GM13977 (cell line): ENCODE measurements at places on chromosomes 2 and 18.

DNA sequence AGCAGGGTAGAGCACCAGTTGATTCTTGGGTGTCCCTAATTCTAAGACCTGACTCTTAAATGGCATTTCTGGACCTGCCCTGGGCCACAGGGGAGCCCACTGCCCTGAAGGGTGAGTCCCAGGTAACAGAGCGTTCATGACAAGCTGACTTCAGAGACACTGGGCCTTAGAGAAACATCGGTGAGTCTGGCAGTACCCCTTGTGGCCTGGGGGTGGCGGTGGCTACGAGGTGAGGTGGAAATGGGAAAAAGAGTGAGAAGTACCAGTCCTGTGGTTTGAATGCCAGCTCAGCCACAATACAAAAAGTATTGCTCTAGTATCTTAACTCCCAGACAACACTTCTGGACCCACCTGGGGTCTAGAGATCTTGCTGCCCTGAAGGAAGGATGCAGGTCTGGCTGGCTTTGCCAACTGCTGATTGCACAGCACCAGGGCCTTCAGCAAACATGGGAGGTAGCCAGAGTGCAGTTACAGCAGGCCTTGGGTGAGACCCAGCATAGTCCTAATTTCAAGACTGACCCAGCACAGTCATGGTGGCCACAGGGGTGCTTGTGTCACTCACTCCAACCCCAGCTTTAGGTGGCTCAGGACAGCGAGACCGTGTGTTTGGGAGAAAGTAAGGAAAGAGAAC, 44.5 kb downstream of the USP34 start:
- DNase-seq, result peak; percentile 54

DNA sequence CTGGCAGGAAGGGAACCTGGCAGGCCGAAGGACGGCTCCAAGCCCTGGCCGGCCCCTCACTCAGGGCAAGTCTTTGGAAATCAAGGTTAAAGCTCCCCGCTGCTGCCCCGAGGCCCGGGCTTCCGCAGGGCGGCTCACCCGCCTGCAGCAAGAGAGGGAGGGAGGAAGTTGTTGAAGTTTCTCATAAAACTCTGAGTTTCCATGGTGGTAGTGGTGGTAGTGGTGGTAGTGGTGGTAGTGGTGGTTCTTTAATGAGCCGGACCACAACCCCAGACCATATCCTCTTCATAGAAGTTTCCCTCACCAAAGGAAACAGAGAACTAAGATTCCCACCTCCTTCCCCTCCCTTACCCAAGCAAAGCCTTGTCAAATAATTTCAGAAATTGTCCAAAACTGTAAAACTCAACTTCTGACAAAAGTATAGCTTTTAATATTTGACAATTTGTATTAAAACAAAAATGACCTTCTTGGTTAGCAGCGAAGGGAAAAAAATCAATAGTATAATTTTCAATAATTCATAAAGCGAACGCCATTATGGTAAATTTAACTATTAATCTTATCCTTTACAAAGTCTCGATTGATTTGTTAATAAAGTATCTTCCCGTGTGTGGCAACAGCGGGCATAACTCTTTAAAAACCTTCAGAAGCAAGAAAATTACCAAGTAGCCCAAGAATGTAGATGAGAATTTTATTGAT, 1.5 kb upstream of the HOXD10 start:
- no peak for DNase-seq

GRCh38 chr2:16727256-16727655, 61.6 kb upstream of the CYRIA start:
- DNase-seq, result no peak

DNA sequence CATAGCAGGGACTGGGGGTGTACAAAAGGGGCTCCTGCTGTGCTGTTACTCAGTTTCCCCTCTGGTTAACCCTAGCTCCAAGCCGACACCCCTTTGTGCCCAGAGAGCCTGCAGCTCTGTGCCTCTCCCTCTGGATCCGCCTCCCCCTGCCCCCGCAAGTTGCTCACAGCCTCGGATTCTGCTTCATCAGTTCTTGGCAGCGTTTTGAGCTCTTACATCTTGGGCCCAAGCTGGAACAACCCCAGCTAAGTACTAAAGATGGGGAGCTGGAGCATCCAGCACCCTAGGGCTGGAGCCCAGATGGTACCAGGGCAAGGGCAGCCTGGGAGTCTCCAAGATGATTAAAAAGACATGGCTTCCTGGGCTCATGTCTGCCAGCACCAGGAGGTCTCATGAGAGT, 40.7 kb downstream of the POMC start:
- no peak for DNase-seq

DNA sequence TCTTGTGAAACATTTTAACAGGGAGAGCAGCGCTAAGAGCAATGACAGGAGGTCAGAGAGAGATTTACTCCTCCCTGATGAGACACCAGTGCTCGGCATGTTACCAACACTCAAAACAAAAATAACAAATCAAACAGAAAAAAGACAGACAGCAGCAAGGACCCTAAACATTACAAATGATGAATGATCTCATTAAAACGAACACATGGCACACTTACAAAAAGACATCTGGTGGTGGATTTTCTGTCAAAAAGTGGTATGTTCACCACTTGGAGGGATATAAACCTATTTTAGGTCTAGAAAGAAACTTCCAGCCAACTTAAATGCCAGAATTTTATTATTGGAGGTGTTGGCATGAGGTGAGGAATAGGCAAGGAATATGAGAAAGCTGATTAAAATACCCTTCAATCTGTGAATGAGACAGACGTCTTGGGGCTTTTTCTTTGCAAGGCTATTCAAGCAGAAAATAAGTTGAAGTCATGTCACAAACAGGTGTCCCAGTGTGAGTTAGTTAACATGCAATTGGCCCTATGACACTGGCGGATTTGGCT, 112.8 kb downstream of the PRELID3A start:
- DNase-seq, result peak; percentile 30

DNA sequence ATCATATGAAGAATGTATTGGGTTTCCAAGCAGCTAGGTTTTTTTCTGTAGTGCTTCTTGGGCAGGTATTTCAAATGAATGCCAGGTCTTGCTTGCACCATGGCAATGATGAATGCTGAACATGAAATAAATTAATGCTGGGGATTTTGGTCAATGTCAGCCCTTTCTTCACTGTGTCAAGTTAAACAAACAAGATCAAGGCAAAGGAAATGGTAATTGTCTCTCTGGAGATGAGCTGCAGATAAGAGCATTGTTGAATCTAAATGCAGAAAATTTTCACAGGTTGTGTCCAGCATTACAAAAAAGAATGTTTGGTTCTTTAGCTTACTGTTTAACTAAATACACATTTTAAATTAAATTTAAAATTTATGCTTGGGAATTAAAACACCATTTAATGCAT, 144.3 kb downstream of the GPD2 start:
- no peak for DNase-seq

DNA sequence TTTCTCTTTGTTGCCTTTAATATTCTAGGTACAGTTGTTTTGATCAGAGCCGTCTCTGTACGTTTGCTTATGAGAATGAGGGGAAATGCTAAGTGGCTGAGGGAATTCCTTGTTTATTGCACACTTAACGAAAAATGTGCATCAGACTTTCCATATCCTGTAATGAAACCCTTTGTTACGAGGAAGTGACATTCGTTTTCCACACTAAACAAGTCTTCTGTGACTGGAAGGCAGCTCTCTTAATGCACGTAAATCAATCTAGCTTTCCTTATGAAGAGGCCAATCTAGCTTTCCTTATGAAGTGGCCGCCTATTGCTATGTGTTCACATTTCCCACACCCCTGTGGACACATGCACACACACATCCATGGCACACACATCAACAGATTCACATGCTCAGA, 186.2 kb downstream of the SNTG2 start:
- DNase-seq, result no peak

- no peak for DNase-seq
These were observed 192.5 kb upstream of the FOSL2 start for GRCh38 chr2:28199995-28200679.

- no peak for DNase-seq
These were observed 33.1 kb downstream of the LRRFIP1 start for GRCh38 chr2:237660381-237660900.

DNA sequence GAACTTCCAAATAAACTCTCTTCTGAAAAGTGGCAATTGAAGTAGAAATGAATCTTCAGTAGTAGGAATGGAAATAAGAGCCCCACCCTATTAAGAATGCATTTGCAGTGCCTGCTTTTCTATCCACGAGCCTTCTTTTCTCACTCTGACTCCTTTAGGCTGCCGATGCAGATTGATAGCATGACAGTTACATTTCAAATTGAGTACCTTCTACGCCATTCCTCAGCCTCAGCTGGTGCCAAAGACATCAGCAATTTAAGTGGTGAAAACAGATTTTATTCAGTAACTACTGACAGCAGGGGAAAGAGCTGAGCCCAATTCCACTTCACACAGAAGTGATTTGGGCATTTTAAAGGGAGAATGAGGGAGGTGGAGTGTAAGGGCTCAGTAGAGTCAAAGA, 85.5 kb downstream of the PTH2R start:
- DNase-seq, result no peak

GRCh38 chr2:86274265-86274917, 63.0 kb downstream of the REEP1 start:
- DNase-seq, result peak; percentile 50

GRCh38 chr2:112343827-112344585, 68.6 kb downstream of the ZC3H6 start:
- peak; percentile 41 for DNase-seq

- no peak for DNase-seq
These were observed 7.0 kb downstream of the ZBTB14 start for GRCh38 chr18:5288517-5288935.

DNA sequence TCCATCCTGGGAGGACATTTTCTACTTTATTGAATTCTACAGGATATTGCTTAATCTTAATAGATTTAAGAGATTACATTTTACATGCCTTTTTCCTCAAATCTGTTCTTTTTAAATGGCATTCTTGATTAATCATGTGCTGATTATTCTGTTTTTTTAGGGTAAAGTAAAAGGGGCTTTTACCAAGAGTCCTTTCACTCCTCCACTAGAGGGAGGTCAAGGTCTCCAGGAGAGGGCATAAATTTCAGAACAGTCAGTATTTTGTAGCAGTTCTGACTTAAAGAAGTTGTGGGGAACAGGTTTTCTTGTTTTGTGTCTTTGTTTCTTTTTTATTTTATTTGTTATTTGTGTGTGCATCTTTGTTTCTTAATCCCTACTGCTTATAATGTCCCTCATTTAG, 25.4 kb downstream of the WDR75 start:
- DNase-seq, result no peak

- peak; percentile 77 for DNase-seq
These were observed 11.3 kb upstream of the KCNF1 start for GRCh38 chr2:10900216-10901109.

- no peak for DNase-seq
These were observed 4.9 kb upstream of the DRC1 start for GRCh38 chr2:26396734-26397298.

DNA sequence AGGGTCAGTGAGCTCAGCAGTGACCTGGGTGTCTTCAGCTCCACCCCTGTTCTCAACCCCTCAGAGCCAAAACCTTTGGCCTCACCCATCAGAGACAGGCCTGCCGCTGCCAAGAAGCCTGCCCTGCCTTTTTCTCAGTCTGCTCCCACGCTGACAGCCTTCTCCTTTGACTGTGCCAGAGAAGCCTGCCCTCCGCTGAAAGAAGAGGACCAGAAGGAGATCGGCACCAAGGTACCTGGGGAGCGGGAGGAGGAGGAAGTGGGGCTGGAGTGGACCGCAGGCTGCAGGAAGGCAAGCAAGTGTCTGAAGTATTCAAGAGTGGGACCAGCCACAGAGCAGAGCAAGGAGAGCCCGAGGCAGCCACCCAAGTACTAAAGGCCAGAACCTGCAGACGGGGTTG, 33.2 kb downstream of the TOGARAM2 start:
- no peak for DNase-seq

- no peak for DNase-seq
These were observed 154.7 kb downstream of the CHST9 start for GRCh38 chr18:27030421-27030820.

GRCh38 chr2:158893026-158893425, 75.4 kb upstream of the TANC1 start:
- no peak for DNase-seq

DNA sequence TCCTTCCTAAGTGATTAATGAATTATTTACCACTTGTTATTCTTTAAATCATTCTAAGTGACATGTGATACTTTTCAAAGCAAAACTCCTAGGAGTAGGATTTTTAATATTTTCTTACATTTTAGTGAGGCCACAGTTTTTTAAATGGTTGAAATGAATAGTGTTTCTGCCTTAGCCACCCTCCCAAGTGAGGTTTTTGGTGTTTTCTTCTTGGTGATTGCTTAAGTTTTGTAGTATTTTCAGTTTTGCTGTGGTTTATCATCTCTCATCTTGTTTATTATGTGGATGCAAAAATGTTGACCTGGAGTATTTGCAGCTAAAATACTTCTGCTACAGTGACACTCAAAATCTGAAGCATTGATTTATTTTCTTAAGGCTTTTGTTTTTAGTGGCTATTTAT, 9.8 kb downstream of the AFTPH start:
- no peak for DNase-seq

- DNase-seq, result peak; percentile 38
These were observed 10.7 kb downstream of the ACP1 start for GRCh38 chr2:275466-275865.

DNA sequence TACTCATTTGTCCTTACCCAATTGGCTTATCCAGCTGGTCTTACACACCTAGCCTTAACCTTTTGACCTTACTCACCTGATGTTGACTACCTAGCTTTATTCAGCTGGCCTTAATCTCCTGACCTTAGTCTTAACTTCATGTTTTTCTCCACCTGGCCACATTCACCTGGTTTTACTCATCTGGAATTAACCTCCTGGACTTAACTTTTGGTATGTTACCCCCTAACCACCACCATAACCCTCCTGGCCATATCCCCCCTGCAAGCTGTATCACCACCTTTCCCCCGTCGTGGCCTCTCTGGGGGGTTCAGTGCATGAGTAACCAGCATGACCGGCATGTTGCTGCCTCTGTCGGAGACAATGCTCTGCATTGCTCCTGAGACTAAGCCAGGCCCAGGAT, 45.7 kb downstream of the CHRNA1 start:
- no peak for DNase-seq

DNA sequence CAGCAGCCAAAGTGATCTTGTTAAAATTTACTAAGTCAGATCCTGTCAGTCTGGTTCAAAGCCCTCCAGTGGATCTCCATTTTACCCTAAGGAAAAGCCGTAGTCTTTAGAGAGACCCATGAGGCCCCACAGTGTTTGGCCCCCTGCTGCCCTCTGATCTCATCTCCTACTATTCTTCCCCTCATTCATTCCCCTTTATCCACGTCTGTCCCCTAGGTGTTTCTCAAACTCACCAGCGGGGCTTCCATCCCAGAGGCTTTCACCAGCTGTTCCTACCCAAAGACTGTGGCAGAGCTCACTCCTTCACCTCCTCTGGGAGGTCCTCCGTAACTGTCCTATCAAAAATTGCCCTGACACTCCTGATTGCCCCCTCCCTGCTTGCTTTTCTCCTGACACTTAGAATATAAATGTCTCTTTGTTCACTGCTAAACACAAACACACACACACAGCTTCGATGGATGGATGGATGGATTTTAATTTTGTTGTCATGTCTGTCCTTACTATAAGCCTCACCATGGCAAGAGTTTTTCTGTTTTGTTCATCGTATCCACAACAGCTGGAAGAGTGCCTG, 26.1 kb downstream of the LIMS1 start:
- DNase-seq, result no peak

DNA sequence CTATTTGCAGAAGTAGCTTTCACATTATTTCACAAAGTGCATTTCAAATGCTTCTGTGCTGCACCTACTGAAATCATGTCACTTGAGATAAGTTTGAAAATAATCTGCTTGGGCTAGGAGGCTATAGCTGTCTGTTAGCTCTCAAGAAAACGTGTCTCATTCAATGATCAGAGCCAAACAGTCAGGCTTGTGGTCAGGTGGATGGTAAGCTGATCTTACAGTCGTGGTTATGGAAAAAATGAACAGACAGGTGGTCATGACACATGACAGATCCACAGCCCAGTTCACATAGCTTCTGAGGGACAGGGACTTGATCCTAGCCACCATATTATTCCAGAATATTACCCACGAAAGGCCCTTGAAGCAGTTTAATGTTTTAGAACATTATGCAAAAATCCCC, 26.5 kb upstream of the RFX8 start:
- DNase-seq, result no peak
